Myometrial cell (primary cell): ENCODE measurements at places on chromosomes 4 and X. TPM values are rescaled to one million over a fixed set of nuclear protein-coding genes. Genes with fewer than 3 reads are reported as not detected.

Gene MAGED4
- 8.1 and 19.0 TPM in 2 replicates for total RNA-seq

Gene TENM3
- total RNA-seq, result 6.0 and 6.6 TPM in 2 replicates

Gene TRO
- 5.8 and 20.7 TPM in 2 replicates for total RNA-seq

Gene GPR143
- total RNA-seq, result 0.29 and 0.53 TPM in 2 replicates

Gene ASB9
- total RNA-seq, result 0.29 and 0.89 TPM in 2 replicates

Gene SHOX
- total RNA-seq, result not detected in 2 replicates

Gene PAK3
- total RNA-seq, result 0.18 and 0.58 TPM in 2 replicates
